ENCODE measurements at places on chromosomes 12 and 14. TPM values are rescaled to one million over a fixed set of nuclear protein-coding genes. Genes with fewer than 3 reads are reported as not detected.

DNA sequence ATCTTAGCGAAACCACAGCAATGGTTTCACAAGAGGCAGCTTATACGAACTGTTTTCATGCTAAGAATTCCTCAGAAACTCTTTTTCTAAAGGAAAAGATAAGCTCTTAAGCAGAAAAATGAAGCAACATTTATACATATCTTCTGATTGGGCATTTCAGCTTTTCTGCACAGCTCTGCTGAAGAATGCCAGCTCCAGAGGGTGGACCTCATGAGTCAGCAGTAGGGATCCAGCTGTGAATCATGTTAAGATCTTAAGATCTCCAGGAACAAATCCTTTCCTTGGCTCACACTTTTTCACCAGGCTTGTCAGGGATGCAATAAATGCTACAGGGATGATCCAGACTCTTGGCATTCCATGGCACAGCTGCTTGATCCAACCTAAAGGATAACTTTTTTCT, 477.1 kb upstream of the CCDC196 start:
- no peak overlapping the region for H3K27ac ChIP-seq
- H3K4me1 ChIP-seq = no peaks in the 10 kb centered on the region
- no peak for DNase-seq
- H3K36me3 ChIP-seq = no peaks in the 10 kb centered on the region
- H3K4me3 ChIP-seq = no peak overlapping the region

- H3K27me3 ChIP-seq = peaks cover 12% of the 10 kb centered on the region
- DNase-seq = no peak
- peaks cover 11% of the 10 kb centered on the region for H3K4me1 ChIP-seq
These were observed 109.4 kb upstream of the MYL2 start for GRCh38 chr12:111029732-111030131.

Gene PTPN6
- total RNA-seq = 18.4 TPM

- H3K4me1 ChIP-seq = peaks cover 11% of the 10 kb centered on the region
- no peak overlapping the region for H3K27ac ChIP-seq
- DNase-seq = no peak
- H3K4me3 ChIP-seq = no peak overlapping the region
- no peaks in the 10 kb centered on the region for H3K27me3 ChIP-seq
These were observed 67.7 kb downstream of the DIO3 start for GRCh38 chr14:101628975-101629374.

DNA sequence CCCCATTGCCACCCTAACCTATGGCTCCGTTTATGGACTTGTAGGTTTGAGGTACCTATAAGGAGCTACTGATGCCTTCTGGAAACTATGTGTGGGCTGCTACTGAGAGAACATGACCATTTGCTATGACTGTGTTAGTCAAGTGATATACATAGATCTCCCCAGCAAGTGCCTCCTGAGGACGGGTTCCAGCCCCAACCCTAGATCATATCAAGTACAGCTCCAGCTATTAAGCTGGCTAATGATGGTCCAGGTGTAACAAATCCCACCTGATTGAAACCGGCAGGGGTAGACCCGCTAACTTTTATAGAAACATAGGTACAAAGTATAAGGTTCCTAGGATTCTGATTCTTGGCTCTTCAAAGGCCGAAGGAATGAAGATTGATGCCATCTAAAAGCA, 23.7 kb downstream of the NINJ2 start:
- no peak overlapping the region for H3K4me3 ChIP-seq
- no peaks in the 10 kb centered on the region for H3K36me3 ChIP-seq
- DNase-seq = no peak
- H3K4me1 ChIP-seq = peaks cover 17% of the 10 kb centered on the region

All from body of pancreas (tissue), 4 donors.